ENCODE measurements at places on chromosomes 3 and 15. TPM values are rescaled to one million over a fixed set of nuclear protein-coding genes. Genes with fewer than 3 reads are reported as not detected.
A peak's percentile ranks its signal among the peaks of the same experiment; 100 is the strongest.

ATP13A4 gene
- 6.7 TPM for total RNA-seq

SLC22A13 gene
- not detected for total RNA-seq

GRCh38 chr15:74209997-74210671 is 7.5 kb upstream of the STRA6 start:
- no peak for DNase-seq

PAK6 gene
- 4.4 TPM for total RNA-seq

GRCh38 chr15:97200161-97200560 is 760.3 kb upstream of the ARRDC4 start:
- no peak for DNase-seq

DNA sequence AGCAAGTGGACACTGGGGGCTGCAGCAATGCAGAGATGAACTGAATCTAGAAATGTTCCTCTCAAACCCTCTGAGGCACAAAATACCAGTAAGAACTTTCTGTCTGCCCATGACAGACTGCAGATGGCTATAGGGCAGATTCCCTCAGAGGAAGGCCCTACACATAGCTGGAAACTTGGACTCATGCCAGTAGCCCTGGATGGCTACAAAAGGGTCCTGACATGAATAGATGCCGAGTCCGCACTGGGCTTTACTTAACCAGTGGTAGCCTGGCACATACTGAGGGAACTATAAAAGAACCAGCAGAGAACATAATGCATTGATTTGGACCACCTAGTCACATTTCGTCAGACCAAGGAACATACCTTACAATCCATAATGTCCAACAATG is 66.7 kb downstream of the C3orf80 start:
- DNase-seq = peak; percentile 14

GRCh38 chr3:149340310-149340933 is 7.0 kb upstream of the TM4SF18 start:
- DNase-seq = no peak

GRCh38 chr3:115148142-115148790 is 1.2 kb upstream of the ZBTB20 start:
- no peak for DNase-seq
